NCI-H2081 treated with DMSO at 0.1 percent for 48 hours (cell line): ENCODE measurements at places on chromosomes 16 and 17.
A peak's percentile ranks its signal among the peaks of the same experiment; 100 is the strongest.

GRCh38 chr16:11405331-11406176, 60.3 kb downstream of the RMI2 start:
- no peak for DNase-seq

DNA sequence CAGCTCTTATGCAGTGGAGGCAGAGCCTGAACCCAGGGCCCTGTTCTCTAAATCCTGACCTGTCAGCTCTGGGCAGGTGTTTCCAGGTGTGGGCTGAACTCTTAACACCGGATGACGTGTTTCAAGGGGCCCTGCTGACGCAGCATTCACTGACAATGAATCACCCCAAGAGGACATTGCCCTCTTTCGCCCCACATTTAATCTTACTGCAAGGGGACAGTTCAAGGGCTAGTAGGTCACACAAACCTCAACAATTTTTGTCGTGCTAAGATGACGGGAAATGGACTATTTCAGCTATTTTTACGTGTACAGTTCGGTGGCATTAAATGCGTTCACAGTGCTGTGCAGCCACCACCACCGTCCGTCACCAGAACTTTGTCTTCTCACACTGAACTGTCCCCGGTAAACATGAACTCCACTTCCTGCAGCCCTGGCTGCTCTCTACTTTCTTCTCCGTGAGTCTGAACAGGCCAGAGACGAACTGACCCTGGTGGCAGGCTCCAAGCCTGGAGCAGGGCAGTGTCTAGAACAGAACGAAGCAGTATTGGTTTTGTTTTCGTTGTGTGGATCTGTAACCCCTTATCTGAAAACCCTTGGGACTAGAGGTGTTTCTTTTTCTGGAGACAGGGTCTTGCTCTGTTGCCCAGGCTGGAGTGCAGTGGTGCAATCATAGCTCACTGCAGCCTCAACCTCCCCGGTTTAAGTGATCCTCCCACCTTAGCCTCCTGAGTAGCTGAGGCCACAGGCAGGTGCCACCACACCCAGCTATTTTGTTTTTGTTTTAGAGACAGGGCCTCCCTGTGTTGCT, 88.4 kb upstream of the CIBAR2 start:
- no peak for DNase-seq

DNA sequence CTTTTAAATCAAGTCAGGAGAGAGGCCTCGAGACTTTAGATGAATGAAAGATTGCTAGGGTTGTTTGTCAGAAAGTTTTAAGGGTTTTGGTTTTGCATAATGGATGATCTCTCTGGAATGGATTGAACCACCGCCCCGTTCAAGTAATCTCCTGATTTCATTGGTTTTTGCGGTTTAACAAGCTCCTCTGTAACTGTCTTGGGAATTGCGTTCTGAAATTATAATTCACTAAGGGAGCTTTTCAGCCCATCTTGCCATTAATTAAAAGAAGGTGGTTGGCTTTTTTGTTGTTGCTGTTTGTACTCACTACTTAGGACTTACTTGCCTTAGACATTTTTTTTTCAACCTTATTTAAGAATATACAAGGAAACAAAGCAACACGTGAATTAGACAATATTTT, 8.8 kb downstream of the HS3ST4 start:
- no peak for DNase-seq

- no peak for DNase-seq
Observed at GRCh38 chr16:29734786-29735185, 11.0 kb downstream of the C16orf54 start.

DNA sequence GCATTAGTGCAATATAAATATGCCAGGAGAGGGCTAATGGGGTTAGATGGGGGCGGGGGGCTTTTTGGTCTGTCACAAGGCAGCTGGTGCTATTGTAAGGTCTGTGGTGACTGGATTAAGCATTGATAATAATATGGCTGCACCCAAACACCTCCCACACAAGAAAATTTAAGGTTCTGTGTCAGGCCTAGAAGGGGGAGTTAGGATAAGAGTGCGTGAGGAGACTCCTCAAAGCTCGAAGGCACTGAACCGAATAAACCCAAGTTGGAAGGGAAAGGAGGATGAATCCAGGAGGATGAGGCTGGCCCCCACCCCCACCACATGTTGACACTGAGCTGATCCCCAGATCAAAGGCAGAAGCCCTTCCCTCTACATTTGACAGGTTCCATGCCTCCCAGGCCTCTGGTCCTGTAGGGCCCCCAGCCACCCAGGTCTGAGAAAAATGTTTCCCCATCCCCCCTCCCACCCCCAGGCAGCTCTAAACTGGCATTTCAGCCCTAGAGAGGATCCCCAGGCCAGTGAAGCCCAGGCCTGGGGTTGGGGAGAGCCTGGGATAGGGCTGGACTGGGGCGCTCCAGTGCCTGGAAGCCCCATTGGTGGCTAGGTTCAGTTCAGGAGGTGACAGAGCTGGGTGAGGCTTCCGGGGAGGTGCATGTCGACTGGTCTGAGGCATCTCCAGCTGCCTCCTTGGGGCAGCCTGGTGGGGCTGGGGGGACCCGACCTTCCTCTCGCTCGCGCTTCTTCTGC, 1.7 kb downstream of the HOXB1 start:
- DNase-seq = no peak

DNA sequence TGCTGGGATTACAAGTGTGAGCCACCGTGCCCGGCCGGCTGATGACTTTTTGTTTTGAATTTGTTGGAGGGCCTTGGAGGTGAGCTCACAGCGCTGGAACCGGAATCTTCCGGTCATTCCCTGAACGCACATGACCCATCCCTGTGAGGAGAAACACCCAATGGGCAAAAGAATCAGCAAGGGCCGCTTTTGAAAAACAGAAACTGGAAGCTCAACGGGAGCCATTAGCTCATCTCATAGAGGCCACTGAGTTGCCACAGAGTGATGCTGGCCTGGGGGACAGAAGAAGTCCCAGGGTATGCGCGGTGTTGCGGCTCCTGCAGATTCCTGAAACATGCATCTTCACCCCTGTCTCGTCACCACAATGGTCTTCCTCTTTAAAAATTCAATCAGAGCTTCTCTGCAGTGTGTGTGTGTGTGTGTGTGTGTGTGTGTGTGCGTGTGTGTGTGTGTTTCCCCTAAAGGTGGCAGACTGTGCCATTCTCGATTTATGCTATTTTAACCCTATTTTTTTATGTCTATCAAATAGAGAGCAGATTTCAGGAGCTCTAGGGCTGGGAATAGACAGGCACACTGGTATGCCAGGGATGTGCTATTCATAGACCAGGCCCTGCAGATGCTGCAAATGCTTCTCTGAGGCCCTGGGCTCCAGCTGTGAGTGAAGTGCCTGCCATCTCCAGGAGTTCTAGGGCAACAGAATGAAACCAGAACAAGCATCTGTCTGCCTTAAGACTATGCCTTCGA, 68.3 kb downstream of the MARCHF10 start:
- no peak for DNase-seq

DNA sequence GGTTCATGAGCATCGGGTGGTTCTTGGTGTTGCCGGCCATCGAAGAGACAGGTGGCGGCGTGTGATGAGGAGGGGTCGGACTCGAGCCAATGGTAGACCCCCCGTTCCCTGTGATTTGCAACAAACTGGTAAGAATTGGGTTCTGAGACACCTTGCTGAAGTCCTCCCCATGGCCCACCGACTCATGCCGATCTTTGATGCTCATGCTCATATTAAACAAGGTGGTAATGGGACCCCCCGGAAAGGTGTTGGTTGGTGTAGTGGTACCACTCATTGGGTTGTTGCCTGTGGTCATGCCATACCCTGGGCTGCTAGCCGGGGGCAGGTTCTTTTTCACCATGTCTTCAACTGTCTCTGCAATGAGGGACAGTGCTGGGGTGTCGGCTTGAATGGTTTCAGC, 8.9 kb upstream of the FBXL20 start:
- DNase-seq = no peak

DNA sequence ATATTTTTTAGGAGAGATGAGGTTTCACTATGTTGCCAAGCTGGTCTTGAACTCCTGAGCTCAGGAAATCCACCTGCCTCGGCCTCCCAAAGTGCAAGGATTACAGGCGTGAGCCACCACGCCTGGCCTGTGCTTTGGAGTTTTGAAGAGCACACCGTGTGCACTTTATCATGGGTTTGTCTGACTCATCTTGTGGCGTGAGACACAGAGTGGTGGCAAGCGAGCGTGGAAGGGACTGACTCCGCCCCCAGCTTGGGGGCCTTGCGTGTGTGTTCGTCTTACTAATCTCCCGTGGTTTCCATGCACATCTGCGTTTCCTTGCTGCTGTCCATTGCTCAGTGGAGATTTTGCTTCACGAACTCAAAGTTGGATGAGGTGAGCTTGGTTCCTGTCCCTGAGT, 22.9 kb downstream of the CRAMP1 start:
- DNase-seq = no peak

GRCh38 chr16:10745841-10746240, 2.2 kb downstream of the NUBP1 start:
- DNase-seq = no peak

GRCh38 chr16:22948603-22949368, 134.8 kb downstream of the HS3ST2 start:
- DNase-seq = no peak

DNA sequence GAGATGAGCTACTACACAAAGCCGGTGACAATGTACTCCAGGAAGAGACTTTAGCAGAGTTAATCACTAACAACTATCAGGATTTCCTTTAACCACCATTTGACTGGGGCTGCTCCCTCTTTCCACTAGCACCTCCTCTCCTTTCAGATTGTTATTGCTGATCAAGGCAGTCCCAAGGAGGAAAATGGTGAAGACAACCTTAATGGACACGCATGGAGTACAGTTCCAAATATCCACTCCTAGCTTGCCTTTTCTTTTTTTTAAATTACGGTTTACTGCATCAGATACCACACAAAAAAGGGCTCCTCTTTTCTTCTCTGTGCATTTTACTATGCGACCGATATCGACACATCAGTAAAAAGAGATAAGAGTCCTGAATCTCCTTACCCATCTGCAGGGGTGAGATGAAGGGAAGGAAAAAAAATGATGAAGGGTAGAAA, 30.9 kb downstream of the FAM222B start:
- DNase-seq = no peak

- DNase-seq = no peak
Observed at GRCh38 chr16:49876716-49877129, 20.8 kb upstream of the ZNF423 start.

GRCh38 chr17:56739776-56740175, 93.9 kb downstream of the C17orf67 start:
- no peak for DNase-seq

GRCh38 chr17:4588391-4588790, 4.1 kb downstream of the SMTNL2 start:
- no peak for DNase-seq

DNA sequence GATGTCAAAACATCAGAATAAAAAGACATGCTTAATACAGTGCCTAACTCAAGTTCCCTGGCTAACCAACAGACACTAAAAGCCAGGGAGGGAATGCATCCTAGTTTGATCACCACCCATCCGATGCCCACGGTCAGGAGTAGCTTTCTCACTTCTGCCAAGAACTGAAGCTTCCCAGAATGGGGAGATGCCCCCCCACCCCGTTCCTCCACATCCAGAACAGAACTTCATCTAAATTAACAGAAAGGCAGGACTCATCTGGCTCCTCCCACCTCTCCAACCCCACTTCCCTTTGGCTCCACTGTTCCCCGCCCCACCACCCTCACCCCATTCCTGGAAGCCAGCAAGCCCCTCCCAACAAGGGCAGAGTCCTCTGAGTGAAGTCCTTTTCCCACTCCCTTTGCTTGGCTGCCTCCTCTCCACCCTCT, 33.7 kb downstream of the GDE1 start:
- no peak for DNase-seq

DNA sequence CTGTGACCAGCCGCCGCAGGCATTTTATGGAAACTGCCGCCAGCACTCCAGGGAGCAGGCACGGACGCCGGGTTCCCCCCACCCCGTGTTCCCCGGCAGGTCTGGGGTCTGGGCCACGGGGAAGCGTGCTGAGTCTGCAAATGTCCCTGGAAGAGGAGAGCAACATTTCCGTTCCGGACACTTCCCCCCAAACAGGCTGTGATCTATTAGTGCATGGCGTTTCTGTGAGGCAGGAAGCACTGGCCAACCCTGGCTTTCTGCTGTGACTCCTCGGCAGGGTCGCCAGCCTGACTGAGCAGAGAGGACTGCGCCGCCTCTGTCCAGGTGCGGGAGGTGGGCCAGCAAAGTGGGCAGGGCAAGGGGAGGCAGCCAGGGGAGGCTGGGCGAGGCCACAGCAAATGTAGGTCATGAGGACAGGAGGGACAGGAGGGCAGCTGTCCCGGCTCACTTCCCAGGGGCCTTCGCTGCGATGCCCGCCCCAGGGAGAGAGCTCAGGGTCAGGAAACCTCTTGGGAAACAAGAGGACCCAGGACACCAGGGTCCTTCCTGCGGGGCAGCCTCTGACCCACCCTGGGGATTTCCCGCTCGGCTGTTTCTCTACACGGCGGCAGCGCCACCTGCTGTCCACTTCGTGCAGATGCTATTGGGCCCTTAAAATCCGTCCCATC, 9.5 kb downstream of the FOXF1 start:
- no peak for DNase-seq

DNA sequence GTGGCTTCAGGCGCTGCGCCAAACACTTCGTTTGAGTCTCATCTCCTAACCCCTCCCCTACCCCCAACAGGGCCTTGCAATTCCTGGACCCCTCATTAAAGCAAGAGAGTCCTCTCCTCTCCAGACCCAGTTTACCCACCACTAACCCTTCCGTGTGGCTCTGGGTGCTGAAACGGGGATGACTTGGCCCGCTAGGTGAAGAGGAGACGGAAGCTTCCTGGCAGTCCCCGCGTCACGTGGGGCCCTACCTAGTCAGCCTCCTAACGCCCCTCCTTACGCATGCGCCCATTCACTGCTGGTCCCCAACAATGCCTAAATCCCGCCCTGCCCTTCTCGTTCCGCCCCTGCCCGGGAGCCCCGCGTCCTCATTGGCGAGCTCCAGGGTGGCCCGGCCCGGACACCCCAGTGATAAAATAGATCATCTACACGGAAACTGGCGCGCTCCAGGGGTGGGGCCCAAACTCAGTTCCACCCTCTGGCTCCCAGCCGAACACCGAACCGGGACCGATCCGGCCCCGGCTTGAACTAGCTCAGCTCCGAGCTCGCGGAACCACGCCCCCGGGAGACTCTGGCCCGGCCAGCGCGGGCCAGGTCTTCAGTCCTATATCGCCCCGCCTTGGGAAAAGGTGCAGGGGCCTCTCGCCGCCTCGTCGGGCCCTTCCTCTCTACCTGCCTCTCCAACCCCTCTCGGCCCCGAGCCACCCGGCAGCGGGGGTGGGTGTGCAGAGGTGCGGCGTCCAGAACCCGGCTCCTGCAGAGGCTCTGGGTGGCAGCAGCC, at the start of gene SLC16A13:
Gene SLC16A13 (plus strand): TSS at position 425 of the 778 bp plus-strand sequence. CDS start 368 bp downstream, outside the sequence.
- DNase-seq = peak; percentile 48

GRCh38 chr16:62665269-62665668, 629.0 kb upstream of the CDH8 start:
- DNase-seq = no peak

- DNase-seq = no peak
Observed at GRCh38 chr17:30996486-30996885, 25.6 kb downstream of the RNF135 start.

DNA sequence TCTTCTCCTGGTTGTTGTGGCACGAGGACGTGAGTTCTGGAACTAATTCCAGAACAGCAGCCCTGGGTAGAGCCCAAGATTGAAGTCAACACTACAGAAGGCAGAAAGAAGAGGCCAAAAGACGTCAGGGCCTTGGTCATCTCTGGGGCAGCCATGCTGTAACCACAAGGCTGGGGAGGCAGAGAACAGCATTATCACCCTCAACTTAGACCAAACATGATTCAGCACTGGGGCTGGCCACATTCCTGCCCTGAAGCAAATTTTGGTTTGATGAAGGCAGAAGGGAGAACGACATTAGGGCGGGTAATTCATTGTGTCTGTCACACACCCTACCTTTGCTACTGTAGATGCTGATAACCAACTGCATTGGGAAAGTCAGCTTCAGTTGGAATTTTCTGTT, 9.7 kb upstream of the ALOX15B start:
- no peak for DNase-seq
